ENCODE measurements at places on chromosomes 7 and 10.

- no peak for DNase-seq
These were observed 74.2 kb downstream of the JAZF1 start for GRCh38 chr7:28106321-28106829.

DNA sequence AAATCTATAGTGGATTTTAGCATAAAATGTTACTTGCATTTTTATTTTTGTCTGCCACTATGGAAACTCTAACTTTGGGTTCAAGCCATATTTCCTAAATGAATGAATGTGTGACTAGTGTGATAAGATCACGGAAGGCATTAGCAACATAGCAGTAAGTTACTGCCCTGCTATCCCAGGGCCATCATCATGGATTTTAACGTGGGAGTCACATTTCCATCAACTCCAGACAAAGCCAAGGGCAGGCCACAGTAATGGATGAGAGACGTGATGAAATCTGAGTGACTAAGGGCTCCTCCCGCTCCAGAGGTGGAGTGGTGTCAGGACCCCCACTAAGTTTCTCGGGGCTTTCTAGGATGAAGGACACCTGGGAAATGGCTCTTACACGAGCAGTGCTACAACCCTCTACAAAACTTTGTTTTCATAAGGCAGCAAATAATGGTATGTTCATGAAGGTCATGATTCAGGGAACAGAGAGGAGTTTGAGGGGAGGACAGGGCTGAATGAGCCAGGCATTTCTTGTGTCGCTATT is 34.3 kb downstream of the C10orf120 start:
- no peak for DNase-seq

DNA sequence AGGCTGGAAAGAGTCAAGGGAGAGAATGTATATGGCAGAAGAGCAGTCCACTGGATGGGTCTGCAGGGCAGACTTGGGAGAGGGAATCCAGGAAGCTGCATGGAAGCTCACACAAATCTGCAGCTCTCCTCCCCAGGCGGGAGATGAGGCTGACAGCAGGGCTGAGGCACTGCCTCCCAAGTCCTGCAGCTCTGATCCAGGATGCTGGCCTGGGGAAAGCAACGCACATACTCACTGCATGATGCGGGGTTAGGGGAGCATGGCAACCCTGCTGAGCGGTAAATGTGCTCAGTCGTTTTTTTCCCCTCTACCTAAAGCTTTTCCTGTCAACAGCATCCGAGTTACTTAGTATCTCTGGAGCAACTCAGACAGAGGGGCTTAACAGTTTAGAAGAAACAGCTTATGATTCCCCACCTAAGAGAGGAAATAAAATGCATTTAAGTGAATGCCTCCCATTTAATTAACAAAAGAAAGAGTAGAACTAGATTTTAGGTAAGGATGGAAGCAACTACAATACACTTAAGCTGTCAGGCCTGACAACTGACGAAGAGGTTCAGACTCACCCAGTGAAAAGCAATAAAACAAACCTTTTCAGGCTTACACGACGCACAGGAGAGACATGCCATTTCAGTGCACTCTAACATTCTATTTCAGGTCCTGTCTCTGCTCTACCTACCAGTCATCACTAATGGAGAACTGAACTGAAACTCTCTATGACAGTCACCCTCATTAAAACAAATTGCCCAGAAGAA is 37.0 kb downstream of the CHCHD3 start:
- no peak for DNase-seq

- no peak for DNase-seq
These were observed 100.9 kb upstream of the PHYHIPL start for GRCh38 chr10:59075576-59075975.

DNA sequence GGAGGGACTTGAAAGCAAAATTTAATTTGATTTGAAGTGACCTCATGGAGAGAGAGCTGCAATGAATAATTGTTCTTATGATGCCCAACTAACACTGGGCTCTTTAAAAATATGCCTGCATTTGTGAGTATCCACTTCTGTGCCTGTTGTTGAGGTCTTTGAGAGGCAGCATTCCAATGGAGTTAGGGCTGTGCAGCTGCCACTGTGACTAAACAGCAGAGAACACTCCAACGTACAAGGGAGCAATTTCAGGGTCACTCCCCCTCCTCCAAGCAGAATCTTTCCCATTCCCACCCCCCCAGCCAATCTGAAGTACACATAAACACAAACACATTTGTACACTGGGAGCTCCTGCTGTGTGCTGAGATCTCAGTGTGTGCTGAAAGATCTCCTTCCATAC is 28.0 kb upstream of the GSAP start:
- no peak for DNase-seq

- DNase-seq, result no peak
These were observed 31.7 kb downstream of the CISD1 start for GRCh38 chr10:58300676-58301075.

- DNase-seq, result peak; percentile 64
These were observed 561 bp downstream of the PLEKHA1 start for GRCh38 chr10:122374859-122375678.

GRCh38 chr7:491292-491957 is 28.2 kb downstream of the PDGFA start:
- no peak for DNase-seq

DNA sequence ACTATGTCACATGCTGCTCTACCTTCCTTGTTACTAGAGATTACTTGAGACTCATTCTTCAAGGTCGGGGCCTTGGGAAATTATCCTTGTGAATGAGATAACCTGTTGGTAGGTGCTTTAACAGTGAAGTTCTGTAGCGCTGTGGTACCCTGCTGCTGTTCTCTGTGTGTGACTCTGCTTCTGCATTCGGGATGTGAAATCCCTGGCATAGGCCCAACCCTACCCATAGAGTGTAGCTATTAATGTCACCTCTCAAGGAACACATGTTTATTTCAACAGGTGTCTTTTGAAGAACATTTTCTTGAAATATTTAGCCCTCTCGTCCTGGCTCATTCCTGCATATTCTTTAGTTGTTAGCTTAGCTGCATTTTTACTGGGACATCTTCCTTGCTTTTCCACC is 41.8 kb upstream of the TMEM236 start:
- no peak for DNase-seq

DNA sequence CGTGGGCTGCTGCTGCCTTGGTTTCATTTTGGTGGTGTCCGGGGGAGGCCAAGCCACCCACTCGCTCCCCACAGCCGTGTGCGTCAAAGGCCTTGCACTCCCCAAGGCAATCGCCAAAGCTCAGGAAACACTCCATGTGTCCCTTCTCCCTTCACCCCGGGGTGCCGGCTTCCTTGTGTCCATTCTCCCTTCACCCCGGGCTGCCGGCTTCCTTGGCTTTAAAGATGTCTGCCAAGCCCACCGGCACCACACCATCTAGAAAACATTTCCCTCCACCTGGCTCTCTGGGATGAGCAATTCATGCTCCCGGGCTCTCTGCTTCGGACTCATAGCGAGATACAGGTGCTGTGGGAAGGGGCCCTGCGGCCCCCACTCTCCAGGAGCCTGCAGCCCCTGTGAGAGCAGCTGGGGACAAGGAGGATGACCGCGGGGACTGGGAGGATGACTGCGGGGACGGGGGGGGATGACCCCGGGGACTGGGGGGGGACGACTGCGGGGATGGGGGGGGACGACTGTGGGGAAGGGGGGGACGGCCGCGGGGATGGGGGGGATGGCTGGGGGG is 322.1 kb downstream of the DNAJB6 start:
- DNase-seq, result no peak

DNA sequence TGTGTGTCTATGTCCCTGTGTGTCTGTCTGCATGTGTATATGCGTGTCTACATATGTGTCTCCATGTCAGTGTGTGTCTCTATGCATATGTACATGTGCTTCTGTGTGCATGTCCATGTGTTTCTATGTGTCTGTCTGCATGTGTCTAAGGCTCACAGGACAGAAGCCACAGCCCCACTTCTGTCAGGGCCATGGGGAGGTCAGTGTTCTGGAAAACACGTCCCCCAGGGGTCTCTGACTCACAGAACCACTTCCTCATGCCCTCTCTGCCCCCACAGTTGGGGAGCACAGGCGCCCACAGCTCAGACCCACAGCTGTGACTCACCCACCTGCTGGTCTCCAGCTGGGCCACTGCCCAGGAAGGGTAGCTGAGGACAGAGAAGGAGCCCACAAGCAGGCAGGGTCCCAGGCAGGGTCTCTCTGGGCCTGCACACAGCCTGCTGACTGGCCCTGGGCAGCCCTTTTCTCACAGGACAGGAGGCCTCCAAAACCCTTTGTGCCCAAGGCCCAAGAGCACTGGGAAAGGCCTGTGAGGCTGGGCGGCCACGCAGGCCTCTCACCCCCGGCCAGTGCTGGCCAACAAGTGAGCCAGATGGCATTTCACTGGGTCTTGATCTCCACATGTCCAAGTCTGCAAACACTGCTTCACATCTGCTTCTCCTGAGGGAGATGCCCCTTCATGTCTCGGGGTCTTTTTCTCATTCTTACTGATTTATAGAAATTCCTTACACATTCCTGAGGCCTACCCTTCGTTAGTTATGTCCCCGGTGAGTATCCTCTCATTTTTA is 102.9 kb upstream of the FAM20C start:
- DNase-seq, result no peak

- DNase-seq, result no peak
These were observed 38.9 kb upstream of the XPNPEP1 start for GRCh38 chr10:109962247-109962646.

DNA sequence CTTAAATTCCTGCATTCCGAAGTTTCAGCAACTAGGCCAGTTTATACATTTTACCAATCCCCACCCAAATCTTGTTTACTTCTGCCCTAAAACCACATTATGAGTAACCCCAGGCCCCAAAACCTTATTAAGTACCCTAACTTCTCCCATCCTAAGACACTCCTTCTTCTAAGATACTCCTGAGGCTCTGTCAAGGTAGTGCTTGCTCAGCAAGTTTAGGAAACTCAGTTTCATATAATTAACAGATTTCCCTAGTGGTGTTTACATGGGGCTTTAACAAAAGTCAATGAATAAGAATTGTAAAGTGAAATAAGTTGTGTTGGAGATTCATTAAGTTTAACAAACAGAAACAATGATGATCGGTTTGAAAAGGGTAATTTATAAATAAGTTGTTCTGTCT is 77.8 kb downstream of the CPEB3 start:
- DNase-seq, result no peak

- no peak for DNase-seq
These were observed 5.4 kb downstream of the VGF start for GRCh38 chr7:101159696-101160674.

- no peak for DNase-seq
These were observed 15.3 kb downstream of the CCDC7 start for GRCh38 chr10:32461203-32461602.

DNA sequence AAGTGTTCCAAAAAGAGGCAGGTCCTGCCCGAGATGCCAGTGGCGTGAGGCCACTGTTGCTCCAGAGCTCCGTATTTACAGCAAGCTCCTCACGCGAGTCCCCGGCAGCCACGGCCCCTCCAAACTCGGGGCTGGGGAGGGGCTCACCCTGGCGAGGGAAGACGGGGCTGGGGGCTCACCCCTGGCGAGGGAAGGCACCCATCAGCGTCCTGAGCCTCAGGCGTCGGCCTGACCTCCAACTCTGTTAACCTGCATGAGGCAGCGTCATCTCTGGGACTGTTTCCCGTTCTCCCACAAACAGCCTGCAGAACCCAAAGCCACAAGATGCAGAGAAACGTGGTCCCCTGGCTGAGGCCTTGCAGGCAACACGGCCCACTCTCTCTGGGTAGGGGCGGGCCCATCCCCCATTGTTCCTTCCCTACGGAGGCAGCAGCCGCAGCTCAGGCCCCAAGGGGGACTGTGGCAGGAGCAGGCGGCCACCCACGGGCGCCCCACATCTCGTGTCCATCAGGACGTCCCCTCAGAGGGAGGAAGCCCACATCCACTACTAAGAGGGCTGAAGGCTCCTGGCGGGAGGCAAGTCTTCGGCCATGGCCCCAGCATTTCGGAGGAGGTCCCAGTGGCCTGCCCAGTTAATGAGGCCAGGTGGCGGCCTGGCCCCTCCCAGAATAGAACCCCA is 4.2 kb upstream of the ADGRA1 start:
- no peak for DNase-seq
